ENCODE measurements at places on chromosomes 3 and 15.

DNA sequence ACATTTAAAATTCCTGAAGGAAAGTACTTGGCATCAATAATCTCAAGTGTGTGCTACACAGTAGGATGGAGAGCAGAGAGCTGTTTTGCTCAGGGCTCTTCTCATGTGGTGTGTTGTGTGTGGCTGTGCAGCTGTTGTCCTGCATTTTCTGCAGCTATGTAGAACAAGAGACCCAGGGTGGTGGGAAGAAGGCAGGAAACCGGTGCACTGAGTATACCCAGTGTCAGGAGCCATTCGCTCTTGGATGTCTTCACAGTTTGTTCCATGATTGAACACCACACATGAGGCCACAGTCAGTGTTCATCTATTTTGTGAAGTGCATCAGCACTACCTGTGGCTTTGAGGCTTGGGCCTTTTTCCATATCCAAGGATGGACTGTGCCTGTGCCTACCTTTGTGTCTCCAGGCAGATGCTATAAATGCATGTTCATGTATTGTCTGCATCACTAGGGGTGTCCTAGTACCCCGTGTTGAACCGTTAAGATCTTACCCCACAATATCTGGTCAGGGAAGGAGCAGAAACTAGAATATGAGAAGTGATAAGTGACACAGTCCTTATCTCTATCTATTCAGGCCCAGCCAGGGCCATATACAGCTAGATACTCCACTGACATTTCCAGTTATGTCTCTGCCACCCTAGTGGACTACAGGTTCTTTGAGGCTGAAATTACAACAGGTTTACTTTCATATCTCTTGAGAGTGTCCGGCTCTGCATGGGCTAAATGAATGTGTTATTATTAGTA, 194.3 kb downstream of the NR2F2 start:
- no peak for DNase-seq

DNA sequence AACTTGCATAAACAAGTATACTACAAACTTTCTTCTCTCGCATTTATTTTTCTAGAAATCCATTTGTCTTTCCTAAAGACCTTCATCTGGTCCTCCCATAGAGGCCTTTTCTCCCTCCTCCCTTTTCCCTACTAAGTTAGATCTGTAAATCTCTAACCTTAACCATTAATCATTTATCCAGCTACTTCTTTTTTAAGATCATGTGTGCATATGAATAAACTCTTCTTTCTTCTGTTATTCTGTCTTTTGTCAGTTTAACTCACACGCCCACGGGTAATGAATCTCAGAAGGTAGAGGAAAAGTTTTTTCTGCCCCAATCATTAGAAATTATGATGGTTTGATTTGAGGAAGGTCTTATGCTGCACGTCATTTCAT, 48.7 kb upstream of the FHIT start:
- DNase-seq = no peak

DNA sequence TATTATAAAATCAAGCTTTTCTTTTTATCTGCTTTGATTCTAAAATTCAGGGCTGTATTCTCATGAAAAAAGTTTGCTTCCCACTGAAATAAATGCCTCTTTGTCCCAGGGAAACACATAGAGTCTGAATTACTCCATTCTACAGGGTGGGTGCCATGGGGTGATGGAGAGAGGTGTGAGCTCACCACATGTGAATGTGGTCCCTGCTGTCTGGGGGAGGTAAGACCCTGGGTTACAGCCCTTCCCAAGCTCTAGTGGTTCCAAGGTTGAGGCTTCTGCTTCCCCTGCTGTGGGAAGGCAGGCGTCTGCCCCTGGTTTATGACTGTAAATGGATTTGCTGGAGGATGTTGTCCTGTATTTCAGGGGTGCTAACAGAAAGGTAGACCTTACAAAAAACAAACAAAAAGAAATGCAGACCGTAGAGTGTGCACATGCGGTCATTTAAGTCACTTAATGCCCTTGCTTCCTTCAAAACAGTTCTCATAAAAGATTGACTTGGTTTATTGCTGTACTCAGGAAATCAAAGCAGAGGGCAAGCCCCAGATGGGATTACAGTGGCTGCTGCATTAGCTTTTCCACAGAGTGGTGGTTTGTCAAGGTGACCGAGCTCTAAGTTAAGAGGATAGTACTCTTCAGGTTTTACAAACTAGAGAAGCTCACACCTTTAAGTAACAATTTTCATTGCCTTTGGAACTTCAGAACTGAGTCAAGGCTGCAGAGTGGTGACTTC, 49.2 kb downstream of the CTDSPL start:
- no peak for DNase-seq

GRCh38 chr15:45187894-45188830, at the start of gene SHF:
SHF (minus strand) TSS chr15:45187966; CDS start chr15:45187951, 15 bp downstream.
- peak; percentile 23 for DNase-seq

DNA sequence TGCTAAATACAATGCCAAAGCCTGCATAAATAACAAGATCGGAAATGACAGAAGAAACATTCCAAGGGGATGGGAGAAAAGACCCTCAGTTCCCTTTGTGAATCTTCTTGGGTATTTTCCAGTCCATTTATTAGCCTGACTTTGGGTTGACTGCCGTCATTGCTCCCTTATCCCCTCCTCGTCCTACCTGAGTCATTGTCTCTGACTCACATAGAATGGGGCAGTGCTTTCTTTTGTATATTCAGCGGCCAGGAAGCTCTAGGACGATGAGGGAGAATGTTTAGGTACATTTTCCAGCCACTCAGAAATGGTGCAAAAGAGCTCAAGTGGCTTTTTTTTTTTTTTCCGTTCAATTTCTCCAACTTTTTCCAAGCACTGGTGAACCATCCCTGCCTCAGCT, 71.6 kb downstream of the KAT2B start:
- DNase-seq = no peak

GRCh38 chr3:12591997-12592715, 35.3 kb downstream of the MKRN2 start:
- DNase-seq = no peak

Measured in NCI-H748 treated with DMSO at 0.1 percent for 48 hours (cell line).